Esophagus squamous epithelium (tissue), 5 donors: ENCODE measurements at places on chromosomes 5 and 9.

DNA sequence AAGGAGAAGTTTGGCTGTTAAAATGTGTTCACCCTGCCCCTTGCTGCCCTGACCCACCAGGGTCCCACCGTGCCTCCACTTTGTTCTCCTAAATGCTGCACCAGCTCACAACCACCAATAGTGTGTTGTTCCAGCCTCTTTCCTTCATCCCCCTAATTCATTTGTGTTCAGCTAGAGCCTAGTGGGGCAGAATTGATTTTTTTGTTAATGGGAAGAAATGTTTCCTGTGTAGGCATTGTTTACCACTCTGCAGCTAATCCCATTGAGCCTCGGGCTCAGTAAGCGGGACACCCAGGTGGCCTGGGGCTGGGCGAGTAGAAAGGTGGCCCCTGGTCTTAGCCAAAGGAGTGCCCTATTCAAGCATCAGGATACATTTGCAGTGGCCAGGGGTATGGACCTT lies 127.6 kb downstream of the MVB12B start:
- no peaks in the 10 kb centered on the region for H3K36me3 ChIP-seq
- no peak overlapping the region for H3K27ac ChIP-seq
- H3K4me3 ChIP-seq, result no peak overlapping the region
- no peaks in the 10 kb centered on the region for H3K27me3 ChIP-seq

DNA sequence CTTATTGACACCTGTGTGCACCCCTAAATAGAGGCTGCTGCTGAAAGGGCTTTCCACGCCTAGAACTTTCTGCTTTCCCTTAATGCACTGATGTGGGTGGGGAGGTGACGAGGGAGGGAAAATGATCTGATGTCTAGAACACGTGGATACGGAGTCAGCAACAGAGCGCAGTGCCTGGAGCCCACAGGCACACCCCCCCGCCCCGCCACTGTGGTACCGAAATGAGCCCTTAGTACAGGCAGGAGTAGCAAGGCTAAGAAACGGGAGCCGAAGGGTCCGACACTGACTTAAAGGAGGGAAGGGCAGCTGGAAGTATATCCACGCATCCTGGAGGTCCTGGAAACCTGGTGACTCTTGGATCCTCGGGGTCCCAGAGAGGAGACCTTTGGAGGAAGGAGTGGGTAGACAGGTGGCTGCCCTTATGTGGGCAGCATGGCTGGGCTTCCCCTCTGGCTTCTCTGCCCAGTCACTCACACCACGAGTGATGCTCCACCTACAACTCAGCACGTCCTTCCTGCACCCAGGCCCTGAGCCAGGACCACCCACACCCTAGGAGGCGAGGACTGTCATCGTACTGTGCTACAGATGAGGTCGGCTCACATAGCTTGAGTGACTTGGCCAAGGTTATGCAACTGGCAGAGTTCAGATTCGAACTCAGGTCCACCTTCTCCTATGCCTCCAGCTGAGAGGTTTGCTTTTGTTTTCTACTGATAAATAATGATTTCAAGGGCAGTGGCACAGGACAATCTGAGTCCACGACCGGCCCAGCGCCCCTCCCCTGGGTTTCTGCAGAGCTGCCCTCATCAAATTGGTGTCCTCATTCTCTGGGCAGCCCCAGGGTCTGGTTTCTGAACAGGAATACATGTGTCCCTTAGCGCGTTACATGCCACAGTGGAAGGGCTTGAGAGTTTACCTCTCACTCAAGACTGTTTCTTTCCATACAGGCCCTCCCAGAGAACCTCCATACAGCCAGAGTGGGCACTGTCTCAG lies 4.7 kb upstream of the VAV2 start:
- no peak overlapping the region for H3K27ac ChIP-seq
- no peak overlapping the region for H3K4me3 ChIP-seq
- peaks cover 12% of the 10 kb centered on the region for H3K4me1 ChIP-seq
- no peaks in the 10 kb centered on the region for H3K27me3 ChIP-seq

GRCh38 chr9:83633255-83633654 lies 10.3 kb downstream of the IDNK start:
- H3K27ac ChIP-seq, result no peak overlapping the region
- no peaks in the 10 kb centered on the region for H3K27me3 ChIP-seq
- H3K36me3 ChIP-seq, result no peaks in the 10 kb centered on the region
- H3K4me1 ChIP-seq, result no peaks in the 10 kb centered on the region

GRCh38 chr5:24788829-24789514 lies 144.2 kb upstream of the CDH10 start:
- no peak overlapping the region for H3K4me3 ChIP-seq
- H3K36me3 ChIP-seq, result no peaks in the 10 kb centered on the region
